ENCODE measurements at places on chromosomes 11 and 22.

GRCh38 chr22:47401976-47402770, 639.7 kb downstream of the TBC1D22A start:
- DNase-seq = no peak

DNA sequence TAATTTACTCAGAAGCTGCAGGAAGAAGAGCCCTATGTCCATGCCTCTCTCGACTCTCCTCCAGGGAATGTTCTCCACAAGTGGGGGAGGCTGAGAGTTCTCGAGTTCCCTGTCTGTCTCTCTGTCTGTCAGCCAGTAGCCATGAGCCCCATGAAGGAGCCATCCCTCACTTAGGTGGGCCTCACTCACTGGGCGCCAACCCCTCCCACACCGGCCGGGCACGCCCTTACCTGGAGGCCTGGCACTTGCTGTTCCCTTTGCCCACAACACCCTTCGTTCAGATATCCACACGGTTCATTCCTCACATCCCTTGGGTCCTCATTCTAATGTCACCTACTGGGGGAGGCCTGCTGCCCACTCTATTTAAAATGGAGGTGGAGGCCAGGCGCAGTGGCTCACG, 14.2 kb upstream of the IL10RA start:
- DNase-seq = no peak

DNA sequence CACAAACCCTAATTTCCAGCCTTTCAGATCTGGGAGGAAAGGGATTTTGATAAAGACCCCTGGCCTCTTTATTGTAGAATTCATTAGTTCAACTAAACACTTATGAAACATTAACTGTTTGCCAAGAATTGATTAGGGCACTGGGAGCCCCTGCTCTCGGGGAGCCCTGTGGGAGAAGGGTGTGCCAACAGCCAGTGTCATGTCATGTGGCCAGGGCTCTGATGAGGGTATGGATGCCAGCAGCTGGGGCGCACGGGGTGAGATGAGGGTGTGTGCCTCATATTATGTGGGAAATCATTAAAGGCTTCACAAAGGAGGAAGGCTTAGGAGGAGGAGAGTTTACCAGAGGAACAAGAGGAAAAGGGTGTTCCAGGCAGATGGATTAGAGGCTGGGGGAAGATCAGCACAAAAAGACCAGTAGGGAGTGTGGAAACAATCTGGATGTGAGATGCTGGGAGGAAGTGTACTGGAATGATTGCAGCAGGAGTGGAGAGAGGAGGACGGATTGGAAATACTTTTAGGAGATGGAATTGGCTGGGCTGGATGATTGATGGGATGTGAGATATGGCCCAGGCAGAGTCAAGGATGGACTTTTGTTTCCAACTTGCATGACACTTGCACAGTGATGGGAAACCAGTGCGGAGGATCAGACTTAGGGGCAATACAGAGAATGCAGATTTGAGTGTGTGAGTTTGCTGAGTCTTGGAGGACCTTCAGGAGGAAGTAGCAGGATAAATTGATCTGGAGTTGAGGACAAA, 137.8 kb downstream of the CSNK2A3 start:
- DNase-seq = no peak

- no peak for DNase-seq
These were observed 11.1 kb downstream of the DGCR2 start for GRCh38 chr22:19111140-19111539.

- no peak for DNase-seq
These were observed 5.2 kb upstream of the MAP6 start for GRCh38 chr11:75673977-75674582.

DNA sequence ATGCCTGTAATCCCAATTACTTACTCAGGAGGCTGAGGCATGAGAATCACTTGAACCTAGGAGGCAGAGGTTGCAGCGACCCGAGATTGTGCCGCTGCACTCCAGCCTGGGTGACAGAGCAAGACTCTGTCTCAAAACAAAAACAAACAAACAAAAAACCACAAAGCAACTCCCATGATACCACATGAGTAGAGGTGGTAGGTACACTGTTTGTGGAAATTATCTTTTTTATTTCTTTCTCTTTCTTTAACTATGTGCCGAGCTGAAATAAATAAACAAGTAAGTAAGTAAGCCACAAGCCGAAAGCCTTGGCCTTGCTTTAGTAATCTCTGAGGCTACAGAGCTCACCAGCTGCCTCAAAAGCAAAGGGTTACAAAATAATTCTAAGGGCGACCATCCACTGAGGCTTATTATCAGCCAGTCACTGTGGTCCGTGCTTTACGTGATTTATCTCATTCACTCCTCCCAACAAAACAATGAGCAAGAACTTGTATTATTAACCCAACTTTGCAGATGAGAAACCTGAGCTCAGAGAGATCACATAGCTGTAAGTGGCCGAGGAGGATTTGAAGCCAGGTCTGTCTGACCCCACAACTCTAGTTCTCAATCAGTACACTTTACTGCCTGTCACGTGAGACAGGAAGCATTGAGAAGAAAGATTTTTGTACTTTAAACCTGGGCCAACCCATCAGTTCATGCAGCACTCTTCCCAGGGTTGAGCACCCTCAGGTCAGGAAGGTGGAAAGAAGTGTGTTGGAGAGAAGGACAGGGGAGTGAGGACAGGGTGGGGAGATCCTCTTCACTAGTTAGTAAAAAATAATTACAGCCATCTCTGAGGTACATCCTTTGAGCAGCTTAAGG, 69.8 kb upstream of the MTMR2 start:
- no peak for DNase-seq

GRCh38 chr11:88284336-88285050, 53.0 kb downstream of the CTSC start:
- DNase-seq = no peak

DNA sequence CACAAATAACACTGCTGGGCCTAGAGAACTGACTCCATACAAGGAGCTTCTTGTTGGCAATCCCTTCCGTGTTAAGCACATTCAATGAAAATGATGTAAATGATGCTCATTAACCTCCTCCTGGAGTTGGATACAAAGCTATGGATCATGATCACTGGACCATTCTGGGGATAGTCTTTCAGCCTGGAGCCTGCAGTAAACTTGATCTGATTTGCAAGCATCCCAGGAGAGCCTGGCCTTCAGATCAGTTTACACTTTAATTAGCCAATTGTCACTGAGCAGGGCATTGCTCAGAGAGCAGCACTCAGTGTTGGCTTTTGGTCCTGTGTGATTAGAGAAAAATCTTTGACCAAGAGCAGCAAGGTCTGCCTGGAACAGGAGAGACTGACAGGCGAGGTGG, 45.6 kb downstream of the ARFGAP3 start:
- no peak for DNase-seq

DNA sequence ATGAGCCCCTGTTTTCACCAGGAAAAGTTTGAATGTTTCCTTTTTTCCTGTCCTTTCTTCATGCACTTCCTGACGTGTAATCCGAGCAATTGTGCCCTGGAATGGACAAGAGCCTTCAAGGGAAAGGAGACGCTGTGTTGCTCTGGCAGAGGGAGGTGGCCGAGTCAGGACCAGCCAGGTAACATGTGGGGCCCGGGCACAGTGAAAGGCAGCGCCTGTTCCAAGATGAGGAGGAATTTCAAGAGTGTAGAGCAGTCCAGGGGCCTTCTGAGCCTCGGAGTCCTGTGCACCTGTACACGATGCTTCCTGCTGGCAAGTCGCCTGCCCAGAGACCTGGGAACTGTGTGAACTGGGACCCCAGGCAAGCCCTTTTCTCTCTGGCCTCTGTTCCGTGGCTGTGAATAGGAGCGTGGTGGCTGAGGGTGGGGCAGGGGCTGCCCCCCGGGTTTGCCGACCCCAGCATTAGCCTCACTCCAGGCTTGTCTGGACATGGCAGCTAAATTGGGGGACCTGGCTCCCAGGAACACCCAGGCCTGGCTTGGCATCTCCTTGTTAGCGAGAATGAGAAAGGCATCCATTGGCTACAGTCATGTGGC, 92.0 kb downstream of the MYEOV start:
- no peak for DNase-seq

DNA sequence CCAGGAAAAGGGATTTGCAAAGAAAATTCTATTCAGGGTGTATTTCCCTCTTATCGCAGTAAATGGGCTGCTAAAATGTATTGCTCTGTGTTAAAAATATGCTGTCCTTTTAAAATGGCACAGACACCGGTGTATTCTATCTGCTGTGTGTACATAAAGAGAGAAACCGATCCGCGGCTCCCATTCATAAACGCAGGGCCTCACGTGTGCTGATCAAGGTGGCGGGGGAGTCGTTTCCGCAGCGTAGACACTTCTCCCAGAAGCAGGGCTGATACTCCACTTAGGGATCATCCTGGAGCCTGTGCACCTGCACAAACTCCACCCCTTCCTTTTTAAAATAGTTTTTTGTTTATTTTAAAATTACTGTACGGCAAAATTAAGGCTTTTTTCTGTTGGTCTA, 26.1 kb upstream of the IGSF9B start:
- DNase-seq = no peak

- no peak for DNase-seq
These were observed 10.4 kb upstream of the WNT11 start for GRCh38 chr11:76216536-76217325.

- no peak for DNase-seq
These were observed 378.3 kb downstream of the BRD1 start for GRCh38 chr22:49449377-49449776.

DNA sequence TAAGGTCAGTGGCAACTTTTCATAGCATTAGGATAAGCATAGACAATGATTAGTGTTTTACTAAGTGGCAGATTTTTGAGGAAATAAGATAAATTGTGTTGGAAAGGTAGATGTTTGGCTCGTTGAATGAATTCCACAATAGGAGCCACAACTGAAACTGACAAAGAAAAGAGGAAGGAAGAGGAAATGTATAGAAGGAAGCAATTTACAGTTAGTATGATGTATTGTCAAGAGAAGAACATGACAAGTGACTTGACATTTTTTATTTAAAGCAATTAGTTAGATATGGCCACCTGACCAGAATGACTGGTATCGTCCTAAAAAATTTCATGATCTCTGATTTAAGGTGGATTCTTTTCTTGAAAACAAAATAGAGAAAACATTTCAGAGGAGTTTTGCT, 3.1 kb upstream of the RAG2 start:
- DNase-seq = no peak

DNA sequence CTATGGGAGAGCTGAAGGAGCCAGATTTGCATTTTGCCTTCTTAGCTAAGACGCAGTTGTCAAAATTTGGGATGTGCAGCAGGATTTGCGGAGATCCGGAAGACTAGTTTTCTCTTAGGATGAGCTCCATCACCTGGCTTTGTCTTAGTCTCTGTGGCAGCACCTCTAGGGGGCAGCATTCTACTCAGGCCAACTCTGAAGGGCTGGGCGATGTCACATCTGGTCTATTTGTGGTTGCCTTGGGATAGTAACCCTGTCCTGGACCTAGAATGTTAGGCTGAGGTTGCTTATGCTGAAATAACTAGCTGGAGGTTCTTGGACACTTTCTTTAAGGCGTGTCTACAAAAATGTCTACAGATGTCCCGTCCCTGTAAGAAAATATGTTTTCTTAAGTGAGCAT, 116.2 kb downstream of the FAT3 start:
- no peak for DNase-seq

GRCh38 chr11:119300198-119300964, 16.5 kb downstream of the MCAM start:
- DNase-seq = no peak

DNA sequence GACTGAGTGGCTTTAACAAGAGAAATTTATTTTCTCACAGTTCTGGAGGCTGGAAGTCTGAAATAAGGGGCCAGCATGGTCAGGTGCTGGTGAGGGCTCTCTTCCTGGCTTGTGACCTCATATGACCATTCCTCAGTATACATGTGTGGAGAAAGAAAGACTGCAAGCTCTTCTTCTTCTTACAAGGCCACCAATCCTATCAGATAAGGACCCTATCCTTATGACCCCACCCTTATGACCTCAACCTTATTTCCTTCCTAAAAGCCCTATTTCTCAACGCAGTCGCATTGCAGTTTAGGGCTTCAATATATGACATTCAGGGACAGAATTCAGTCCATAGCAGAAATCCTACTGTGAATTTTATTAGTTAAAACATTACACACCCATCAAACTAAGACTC, 124.4 kb upstream of the RAG2 start:
- DNase-seq = no peak

DNA sequence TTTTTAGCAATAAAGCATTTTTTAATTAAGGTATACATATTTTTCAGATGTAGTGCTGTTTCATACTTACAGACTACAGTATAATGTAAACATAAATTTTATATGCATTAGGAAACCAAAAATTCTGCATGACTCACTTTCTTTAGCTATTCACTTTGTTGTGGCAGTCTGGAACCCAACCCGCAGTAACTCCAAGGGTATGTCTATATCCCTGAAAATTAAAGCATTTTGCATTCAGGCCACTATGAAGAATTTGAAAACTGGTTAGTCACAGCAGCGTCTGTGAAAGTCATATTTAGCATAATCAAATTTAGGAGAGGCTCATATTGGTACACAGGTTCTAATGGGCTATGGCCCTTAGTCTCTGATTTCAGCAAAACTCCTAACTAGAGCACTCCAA, 46.8 kb downstream of the BBOX1 start:
- no peak for DNase-seq

- DNase-seq = peak; percentile 86
These were observed 476 bp upstream of the KLHL22 start for GRCh38 chr22:20495861-20496681.

- DNase-seq = no peak
These were observed 48.1 kb upstream of the FGF3 start for GRCh38 chr11:69867076-69868005.

GRCh38 chr11:60786811-60787567, 1.9 kb downstream of the MS4A10 start:
- DNase-seq = no peak

DNA sequence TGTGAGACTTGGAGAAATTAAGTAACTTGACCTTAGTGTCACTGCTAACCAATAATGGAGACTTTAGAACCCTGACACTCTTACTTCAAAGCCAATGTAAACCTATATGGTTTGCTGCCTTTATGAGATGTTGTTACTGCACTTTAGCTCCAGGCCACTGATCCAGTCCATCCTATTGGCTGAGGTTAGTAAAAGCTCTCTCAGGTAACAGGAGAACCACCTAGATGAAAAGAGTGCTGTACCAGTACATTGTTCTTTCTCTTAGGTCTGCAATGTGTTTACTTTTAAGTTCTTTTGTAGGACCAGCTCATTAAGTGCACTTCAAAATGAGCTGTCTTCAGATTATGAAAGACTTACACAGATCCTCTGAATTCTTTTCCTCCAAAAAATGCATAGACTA, 994.0 kb upstream of the FAT3 start:
- DNase-seq = no peak

GRCh38 chr11:71067753-71068152, 184.6 kb downstream of the SHANK2 start:
- DNase-seq = no peak

DNA sequence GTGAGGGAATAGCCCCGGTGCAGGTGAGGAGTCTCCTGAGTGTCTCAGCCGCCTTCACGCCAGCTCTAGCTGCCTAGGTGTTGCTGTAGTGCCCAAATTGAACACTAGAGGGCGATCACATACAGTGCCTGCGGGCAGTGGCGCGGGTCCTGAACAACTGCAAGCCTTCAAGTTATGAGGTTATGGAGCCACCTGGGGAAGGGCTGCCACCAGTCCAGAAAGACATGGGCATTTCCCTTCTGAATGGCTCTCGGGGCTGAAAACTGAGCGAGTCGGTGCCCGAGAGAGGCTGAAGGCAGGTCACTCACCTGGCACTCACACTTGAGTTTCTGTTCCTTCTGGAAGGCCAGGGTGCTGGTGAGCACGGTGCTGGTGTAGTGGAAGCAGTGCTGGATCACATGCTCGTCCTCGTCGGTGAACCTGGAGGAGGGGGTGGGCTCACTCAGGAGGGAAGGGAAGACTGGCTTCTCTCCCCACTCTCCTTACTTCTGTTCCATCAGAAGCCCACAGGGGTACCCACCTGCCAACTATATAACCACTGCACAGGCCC, 88.4 kb downstream of the PDE2A start:
- DNase-seq = peak; percentile 56

GRCh38 chr22:46067159-46068111, 82.9 kb upstream of the PPARA start:
- DNase-seq = no peak

Measured in CD4-positive, alpha-beta T cell (primary cell).